NCI-H1417 (cell line): ENCODE measurements at places on chromosomes 6 and 20.
A peak's percentile ranks its signal among the peaks of the same experiment; 100 is the strongest.

- DNase-seq: peak; percentile 23
Observed at GRCh38 chr20:2991532-2991931, 51.9 kb upstream of the GNRH2 start.

GRCh38 chr20:59150821-59151251, 12.8 kb upstream of the ZNF831 start:
- no peak for DNase-seq

- DNase-seq: no peak
Observed at GRCh38 chr6:36751091-36751490, 53.5 kb downstream of the RAB44 start.

- no peak for DNase-seq
Observed at GRCh38 chr6:117505311-117505710, 22.8 kb downstream of the DCBLD1 start.

- no peak for DNase-seq
Observed at GRCh38 chr6:158756126-158756525, 63.0 kb downstream of the EZR start.

DNA sequence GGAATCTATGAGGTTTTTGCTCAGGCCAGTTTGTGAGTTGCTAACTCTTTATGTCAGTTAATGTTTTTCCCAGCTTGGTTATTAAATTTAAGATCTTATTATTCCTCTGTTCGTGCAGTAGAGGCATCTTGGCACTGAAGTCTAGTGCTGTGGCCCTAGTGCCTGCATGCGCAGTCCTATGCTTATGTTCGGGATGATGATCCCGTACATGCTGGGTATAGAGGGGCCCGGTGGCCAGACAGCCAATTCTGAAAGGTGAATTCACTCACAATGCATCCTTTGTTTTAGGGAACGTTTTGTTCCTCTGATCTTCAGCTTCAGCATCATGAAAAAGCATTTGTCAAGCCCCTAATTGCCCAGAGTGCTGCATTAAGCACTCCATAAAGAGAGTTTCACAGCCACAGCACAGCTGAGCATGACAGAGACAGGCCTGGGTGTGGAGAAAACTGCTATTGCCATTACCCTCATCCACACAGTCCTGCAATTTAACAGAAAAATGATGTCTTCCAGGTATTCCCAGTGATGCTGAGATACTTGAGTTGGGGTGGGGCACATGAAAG, 39.8 kb upstream of the BACH2 start:
- DNase-seq: no peak

DNA sequence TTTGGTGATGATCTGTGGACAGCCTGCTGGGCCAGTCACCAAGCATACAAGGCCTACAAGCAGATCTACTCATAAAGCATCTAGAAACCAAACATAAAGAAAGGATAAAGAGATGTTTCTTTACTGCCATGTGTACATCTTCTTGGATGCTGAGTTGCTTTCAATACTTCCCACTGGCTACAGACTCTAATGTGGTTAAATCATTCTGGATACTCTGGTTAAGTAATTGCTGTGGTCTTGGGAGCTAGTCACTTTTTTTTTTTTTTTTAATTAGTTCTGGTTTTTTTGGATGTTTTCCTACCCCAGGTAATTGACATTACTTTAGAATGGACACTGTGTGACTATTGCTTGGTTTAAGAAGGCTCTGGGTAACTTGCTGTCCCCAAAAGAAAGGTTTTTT, 215.4 kb upstream of the RUNX2 start:
- DNase-seq: no peak

- DNase-seq: no peak
Observed at GRCh38 chr20:10558635-10559187, 115.1 kb downstream of the JAG1 start.

- DNase-seq: no peak
Observed at GRCh38 chr6:13267142-13267651, 61.1 kb downstream of the TBC1D7 start.

- DNase-seq: no peak
Observed at GRCh38 chr6:136251394-136251793, 1.3 kb upstream of the MTFR2 start.

DNA sequence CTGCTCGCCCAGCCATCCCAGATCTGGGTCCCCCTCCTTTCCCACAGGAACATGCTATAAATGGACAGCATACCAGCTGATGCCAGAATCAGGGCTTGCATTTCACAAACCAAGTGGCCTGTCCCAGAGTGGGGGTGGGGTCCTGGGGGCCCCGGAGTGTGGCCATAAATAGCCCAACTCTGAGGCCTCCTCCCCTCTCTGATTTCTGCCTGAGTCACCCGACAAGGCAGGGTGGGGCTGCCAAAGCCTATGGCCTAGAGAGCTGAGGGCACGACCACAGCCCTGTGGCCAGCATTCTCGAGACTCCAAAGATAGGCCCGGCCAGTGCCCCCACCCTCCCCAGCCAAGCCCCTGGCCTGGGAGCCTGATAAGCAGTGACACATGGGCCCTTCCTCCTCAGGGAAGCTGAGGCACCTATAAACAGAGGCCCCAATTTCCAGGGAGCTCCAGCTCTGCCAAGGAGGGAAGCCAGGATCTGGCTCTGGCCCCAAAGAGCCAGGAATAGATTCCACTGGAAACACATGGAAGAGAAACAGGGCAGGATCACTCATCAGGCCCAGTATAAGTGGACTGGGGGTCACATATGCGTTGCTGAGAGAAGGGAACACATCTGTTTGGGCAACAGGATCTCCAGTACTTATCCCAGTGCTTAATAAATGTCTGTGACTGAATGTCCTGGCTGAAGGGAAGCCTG, 20.3 kb downstream of the SNTA1 start:
- no peak for DNase-seq

GRCh38 chr6:104324301-104324700, 535.4 kb downstream of the HACE1 start:
- DNase-seq: no peak

GRCh38 chr20:251354-251753, 6.2 kb upstream of the DEFB132 start:
- no peak for DNase-seq

- DNase-seq: no peak
Observed at GRCh38 chr20:5510446-5510845, 193.7 kb upstream of the PROKR2 start.

DNA sequence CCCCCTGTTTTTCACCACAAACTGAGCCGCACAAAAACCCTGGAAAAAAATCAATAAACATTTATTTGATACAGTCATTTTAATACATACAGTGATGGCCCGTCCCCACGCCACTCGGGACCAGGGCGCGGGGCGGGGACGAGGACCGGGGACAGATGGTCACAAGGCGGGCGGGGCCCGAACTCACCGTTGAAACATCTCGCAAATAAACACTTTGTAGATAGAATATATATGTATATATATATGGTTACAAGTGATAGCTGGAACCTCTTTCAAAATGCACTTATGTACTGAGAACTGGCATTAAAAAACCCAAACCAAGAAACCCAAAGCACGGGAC, 418 bp upstream of the UCKL1 start:
- DNase-seq: no peak

DNA sequence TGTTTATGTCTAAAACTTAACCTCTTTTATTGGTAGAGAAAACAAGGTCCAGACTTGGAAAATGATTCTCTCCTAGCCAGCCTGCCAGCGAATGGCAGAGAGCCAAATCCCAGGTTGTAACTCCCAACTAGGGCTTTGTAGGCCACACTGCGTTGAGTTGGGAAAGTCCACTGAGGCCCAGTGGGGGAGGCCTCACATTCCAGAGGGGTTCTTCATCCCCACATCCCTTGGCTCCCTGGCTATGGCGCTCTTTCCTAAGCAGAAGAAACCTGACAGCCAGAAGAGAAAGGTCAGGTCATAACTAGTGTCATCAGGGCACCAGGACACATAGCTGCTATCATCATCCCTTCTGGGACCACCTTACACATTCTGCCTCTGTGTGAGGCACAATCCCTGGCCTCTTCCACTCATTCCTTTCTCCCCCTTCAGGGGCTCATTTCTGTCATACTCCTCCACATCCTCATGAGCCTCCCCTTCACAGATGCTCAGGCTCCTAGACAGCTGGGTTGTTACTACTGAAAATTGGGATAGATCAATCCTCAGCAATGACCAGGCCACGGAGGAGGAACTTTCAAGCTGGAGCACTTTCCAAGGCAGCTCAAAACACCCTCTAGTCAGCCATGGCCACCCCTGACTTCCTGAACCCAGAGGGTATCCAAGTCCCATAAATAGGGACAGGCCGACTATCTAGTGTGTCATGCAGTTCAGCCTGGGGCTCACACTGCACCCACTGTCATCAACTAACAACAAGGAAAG, 48.6 kb downstream of the TCP11 start:
- DNase-seq: no peak

DNA sequence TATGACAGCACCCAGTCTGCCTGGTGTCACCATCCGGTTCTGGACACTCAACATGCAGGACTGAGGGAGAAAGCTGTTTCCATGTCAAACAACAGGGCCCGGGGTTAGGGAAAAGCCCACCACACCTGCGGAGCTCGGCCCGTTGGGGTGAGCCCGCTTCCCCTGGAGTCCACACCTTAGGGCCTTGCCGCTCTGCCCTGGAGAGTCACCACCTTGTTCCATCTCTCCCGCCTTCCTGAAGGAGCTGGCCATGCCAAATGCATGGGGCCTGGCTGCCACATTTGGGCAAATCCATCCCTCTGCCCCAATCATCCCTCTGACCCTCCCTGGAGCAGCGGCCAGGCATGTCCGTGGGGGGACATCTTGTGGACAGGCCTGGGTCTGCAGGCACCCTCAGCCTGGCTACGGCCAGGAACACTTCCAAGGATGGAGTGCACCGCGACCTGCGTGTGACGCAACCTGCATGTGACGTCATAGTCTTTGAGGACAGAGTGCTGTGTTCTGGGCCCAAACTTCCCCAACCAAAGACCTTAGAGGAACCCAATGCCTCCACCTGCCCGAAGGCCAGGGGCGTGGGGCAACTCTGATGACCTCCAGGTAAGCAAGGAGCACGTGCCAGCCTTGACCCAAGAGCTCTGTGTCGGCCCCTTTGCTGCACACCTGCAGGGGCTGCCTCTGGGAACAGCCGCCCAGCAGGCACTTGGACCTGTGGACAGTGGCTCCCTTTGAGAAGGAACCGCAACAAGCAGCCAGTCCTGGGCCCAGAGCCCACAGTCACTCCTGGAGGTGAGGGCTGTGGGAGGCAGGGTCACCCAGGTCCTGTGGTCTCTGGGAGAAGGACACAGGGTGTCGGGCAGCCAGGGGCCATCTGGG, 1.7 kb downstream of the CABLES2 start:
- DNase-seq: peak; percentile 29

DNA sequence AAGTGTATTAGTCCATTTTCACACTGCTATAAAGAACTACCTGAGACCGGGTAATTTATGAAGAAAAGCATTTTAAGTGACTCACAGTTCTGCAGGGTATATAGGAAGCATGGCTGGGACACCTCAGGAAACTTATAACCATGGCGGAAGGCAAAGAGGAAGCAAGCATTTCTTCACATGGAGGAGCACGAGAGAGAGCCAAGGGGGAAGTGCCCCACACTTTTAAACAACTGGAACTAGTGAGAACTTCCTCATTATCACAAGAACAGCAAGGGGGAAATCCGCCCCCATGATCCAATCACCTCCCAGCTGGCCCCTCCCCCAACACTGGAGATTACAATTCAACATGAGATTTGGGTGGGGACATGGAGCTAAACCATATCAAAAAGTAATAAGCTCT, 28.3 kb upstream of the B3GAT2 start:
- no peak for DNase-seq

DNA sequence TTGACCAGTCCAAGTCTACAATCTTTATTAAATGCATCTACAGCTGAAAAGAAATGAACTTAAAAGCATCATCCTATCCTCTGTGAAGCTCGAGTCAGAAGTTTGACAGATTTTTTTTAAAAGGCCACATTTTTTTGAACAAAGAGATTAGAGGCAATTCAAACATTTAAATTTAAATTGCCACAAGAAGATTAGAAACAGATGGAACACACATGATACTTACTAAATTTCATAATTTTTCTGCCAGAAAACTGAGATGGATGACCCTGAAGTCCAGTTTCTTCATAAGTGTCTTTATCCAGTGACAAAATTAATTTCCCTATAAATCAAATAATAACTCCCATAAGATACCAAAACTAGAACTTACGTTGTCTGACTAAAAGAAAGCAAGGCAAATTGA, 4.3 kb downstream of the RPP40 start:
- DNase-seq: no peak

DNA sequence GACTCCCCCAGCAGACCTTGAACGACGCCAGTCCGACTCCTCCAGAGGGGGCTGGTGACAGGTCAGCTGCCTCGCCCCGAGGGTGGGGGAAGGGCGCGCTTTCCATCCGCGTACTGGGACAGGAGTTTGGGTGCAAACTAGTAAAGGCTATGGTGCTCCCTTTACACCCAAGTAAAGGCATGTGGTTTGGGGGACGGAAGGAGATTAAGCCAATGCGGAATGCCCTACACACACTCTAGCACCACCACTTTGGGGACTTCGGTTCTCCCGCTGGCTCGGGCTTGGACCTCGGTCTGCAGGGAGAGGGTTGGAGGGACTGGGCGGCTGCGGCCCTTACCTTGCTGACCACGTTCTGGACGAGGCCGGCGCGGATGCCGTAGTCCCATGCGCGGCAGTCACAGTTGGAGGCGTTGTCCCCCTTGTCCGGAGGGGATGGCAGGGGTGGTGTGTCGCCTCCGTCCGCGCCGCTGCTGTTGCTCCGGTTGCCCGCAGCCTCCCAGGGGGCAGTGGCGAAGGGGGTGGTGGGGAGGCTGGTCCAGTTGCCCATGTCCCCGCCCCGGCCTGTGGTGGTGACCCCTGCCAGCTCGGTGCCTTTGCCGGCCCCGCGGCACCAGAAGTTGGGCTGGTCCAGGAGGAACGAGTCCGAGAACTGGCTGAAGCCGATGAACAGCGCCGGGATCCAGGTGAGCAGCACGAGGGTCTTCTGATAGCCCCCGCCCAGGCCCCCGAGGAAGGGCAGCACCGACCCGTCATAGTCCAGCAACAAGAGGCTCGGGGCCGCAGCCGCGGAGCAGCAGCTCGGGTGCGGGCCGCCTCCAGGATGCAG, 1.1 kb downstream of the SLC22A23 start:
- DNase-seq: no peak

DNA sequence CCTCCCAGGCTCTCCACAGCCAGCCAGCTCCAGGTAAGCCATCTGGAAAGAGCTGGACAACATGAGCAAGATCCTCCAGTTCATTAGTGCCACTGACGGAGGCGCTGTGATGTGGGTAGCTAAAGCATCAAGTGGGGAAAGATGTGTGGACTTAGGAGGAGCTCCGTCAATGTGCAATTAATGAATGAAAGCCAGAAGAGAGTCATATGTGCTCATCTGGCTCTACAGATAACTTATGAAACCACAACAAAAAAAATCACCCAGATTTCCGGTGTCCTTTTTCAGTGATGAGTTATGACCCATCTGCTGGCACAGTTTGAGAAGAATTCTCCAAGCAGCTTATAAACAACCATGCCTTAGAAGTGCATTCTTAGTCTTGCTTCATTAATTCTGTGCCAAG, 311.7 kb upstream of the PLCB4 start:
- DNase-seq: no peak

- no peak for DNase-seq
Observed at GRCh38 chr6:122790028-122790422, 967 bp downstream of the SMPDL3A start.
